Camera-type eye (tissue), 1 donor: ENCODE measurements at places on chromosomes 12 and 14. TPM values are rescaled to one million over a fixed set of nuclear protein-coding genes. Genes with fewer than 3 reads are reported as not detected.

TOMM20L gene
- not detected for total RNA-seq

CPNE6 gene
- 5.9 TPM for total RNA-seq

CCDC88C gene
- total RNA-seq: 32.2 TPM

LPAR5 gene
- 0.88 TPM for total RNA-seq

INSM2 gene
- total RNA-seq: 24.3 TPM

HOTAIR gene
- not detected for total RNA-seq

FBXO33 gene
- 18.5 TPM for total RNA-seq
